ENCODE measurements at places on chromosomes 11 and 22.

DNA sequence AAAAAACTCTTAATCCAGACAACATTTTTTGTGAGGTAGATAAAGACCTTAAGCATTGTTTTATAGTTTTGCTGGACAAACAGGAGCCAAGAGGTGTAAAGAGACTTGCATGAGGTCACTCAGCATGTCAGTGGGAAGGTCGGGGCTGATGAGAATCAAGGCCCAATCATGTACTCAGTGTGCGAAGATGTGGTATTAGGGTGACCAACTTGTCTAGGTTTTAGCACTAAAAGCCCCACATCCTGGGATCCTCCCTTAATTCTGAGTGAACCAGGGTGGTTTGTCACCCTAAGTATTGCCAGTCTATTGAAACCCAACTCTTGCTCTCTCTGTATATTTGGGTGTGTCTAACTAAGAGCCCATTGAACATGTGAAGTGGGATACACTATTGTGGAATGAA, 19.5 kb upstream of the SORL1-AS1 start:
- DNase-seq, result no peak

DNA sequence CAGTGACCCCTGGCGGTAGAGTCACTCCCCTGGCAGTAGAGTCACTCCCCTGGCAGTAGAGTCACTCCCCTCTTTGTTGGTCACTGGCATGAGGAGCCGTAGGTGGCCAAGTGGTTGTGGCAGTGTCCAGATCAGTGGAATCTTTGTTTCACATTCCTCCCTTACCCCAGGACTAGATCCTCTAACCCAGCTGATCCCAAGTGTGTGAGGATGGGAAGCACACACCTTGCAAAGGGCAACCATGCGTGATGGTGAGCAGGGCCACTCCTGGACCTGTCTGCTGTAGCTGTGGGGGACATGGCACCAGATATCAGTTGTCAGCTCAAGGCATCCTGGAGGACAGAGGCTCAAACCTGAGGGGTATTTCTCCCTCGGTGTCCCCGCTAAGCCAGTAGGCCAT, 37.8 kb downstream of the OSBP2 start:
- no peak for DNase-seq

GRCh38 chr11:60703374-60703773, 4.0 kb downstream of the MS4A8 start:
- no peak for DNase-seq

GRCh38 chr11:5507177-5507932, 2.4 kb downstream of the UBQLN3 start:
- no peak for DNase-seq

DNA sequence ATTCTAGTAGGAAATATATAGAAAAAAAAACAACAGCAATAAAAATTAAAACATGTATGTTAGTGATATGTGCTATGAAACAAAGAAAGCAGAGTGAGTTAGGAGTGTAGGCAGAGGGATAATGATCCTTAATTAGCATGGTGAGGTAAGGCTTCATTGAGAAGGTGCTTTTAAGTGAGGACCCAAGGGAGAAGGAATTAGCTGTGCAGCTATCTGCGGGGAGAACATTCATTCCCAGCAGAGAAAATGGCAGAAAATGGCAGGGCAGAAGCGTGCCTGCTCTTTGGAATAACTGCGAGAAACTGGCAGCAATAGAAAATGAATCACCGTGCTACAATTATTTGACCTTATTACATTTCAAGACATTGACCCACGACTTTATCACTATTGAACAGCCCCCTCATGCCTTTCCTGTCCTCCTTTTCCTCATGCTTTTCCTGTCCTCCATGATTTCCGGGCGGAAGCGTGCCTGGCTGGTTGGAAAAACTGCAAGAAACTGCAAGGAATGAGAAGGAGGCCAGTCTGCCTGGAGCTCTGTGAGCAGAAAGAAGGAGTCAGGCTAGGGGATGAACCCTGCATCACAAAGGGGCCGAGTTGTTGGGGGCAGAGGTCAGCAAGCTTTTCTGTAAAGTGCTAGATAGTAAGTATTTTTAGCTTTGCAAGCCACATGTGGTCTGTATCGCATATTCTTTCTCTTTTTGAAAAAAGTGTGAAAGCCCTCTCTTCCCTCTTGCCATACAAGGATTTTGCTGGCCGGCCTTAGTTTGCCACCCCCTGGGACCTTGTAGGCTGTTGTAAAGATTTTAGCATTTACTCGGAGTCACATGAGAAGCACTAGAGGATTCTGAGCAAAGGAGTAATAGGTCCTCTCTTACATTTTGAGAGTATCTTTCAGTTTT, 37.1 kb upstream of the SWAP70 start:
- no peak for DNase-seq

GRCh38 chr11:33915526-33915925, 23.6 kb upstream of the LMO2 start:
- peak; percentile 39 for DNase-seq

DNA sequence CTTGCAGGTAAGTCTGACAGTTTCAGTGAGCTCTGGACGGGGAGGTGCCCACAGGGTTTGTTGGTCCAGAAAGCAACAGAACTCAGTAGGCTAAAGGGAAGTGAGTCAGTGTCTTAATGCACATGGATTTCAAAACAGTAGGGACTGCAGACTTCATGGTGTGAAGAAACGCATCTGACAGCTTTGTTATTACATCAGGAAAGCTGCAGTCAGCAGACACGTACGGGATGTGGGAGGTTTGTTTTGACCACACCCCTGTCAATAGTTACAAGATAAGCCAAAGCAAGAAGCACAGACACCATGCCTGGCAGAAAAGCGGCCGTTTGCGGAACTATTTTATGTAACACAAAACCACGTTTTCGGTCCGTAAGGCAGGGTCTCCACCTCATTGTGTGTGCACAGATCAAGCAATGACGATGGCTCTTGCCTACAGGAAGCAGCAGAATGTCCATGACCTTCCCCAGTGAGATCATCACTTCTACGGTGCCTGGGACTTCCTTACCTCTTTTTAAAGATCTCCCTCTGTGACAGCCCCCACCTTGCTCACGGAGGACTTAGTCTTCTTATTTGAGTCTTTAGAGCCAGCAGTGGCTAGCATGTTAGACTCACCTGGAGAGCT, 58.2 kb upstream of the FTH1 start:
- peak; percentile 65 for DNase-seq

- DNase-seq, result no peak
Measured at GRCh38 chr22:47260551-47260950, 498.1 kb downstream of the TBC1D22A start.

DNA sequence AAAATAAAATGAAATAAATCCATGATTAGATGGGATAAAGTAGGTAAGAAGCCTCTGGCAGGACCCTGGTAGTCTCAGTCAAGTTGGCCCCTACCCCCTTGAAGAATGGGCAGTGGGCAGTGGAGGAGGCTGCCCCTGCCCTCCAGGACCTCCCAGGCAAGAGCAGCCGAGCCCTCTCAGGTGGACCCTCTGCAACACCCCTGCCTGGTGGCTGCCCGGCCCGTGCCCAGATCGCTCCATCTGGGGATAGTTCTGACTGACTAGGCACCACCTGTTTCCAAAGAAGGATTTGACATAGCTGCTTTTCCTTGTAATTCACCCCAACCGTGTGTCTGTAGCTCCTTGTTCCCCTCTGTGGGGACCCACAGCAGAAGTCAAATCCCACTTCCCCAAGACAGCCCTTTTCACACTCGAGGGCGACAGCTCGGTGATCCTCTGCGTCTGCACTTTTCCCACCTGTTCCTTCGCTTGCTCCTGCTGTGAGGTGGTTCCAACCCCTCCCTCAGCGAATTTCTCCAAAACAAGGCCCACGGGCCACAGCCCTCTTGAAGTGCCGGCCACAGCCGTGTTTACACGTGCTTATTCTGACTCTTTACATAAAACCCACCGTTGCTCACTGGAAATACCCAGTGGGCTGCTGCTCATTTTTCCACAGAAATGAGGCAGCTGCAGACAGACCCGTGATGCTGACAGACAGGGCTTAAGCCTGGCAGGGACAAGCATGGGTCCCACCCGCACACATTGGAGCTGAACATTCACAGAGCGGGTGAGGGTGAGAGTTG, 5.5 kb upstream of the TMPRSS13 start:
- no peak for DNase-seq

- no peak for DNase-seq
Measured at GRCh38 chr11:26149585-26149984, 182.3 kb upstream of the ANO3 start.

GRCh38 chr22:32050678-32051515, 7.8 kb downstream of the SLC5A1 start:
- DNase-seq, result peak; percentile 75

GRCh38 chr11:61491736-61492395, 16.7 kb upstream of the LRRC10B start:
- no peak for DNase-seq

DNA sequence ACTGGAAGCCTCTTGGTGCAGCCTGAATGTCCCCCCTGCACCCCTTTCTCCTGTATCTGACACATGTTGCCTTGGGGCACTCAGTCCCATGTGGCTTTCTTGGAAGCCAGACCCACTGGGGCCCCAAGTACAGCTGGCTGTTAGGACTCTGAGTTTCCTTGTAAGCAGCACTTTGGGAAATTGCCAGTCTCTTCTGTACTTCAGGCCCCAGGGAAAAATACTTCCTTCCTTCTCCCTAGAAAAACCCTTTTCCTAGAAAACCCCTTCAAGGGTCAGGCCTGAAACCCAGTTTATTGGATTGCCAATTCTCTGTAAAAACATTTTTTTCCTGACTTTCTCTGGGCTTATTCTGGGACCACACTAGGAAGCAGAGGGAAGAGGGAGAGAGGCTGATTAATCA, 360.3 kb downstream of the TENM4 start:
- no peak for DNase-seq

DNA sequence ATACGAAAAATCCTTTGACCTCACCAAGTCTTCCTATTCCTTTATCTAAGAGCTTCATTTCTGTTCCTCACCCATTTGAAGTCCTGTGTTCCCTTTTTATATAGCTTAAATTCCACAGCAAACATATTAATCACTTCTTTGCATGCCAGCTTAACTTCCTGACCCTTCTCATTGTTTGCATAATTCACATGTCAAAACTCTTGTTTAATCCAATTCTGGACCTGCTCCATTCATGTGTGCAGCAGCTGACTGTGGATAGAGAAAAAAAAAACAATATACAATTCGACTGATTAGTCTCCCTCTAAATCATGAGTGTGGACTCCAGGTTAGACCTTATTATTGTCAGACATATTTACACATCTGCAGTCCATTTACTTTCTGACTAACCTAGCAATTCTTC, 991.2 kb upstream of the TENM4 start:
- no peak for DNase-seq

- DNase-seq, result peak; percentile 29
Measured at GRCh38 chr11:66076561-66076960, 6.5 kb downstream of the PACS1 start.

GRCh38 chr11:107018219-107018901, at the start of gene GUCY1A2:
GUCY1A2 (minus strand) TSS chr11:107018476; CDS start chr11:107018055, 421 bp downstream.
- peak; percentile 46 for DNase-seq

GRCh38 chr11:2287091-2287490, 14.6 kb downstream of the C11orf21 start:
- DNase-seq, result no peak

- DNase-seq, result no peak
Measured at GRCh38 chr11:21650961-21651360, 541.9 kb upstream of the ANO5 start.

DNA sequence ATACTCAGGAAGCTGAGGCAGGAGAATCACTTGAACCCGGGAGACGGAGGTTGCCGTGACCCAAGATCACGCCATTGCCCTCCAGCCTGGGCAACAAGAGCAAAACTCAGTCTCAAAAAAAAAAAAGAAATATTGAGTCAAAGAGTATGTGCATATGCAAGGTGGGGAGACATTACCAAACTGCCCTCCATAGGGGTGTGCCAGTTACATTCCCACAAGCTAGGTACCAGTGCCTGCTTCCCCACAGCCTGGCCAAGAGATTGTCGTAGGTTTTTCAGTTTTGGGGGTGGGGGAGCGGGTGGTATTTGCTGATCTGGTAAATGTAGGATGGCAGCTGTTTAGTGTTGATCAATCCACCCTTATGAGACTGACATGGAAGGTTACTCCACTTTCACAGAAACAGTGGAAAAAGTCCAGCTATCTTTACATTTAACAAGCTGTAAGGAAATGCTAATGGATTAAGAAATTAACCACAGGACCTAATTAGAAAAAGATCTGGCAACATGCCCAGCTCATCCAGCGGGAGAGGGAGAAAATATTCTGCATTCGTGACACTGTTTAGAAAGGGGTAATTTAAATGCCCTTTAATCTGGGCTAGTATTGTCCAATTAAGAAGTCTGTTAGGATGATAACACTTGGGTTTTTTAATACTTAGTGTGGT, 89.4 kb downstream of the PACS1 start:
- DNase-seq, result peak; percentile 65

GRCh38 chr11:110409174-110409573, 20.6 kb upstream of the FDX1 start:
- DNase-seq, result no peak

DNA sequence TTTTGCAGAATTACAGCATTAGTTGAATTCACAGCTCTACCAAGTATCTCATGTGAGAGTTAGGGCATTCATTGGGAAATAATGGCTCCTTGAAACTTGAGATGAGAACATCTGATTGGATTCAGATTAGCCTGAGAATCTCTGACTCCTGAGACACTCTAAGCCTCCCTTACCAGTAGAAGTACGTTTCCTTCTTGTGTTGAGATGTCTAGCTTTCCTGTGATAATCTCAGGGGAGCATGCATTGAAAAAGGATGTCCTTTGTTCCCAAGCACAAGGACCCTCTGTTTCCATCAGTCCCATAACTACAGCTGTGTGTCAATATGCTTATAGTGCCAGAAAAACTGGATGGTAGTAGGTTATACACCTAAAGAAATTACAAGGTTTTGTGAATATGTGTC, 35.2 kb upstream of the RDX start:
- DNase-seq, result no peak

GRCh38 chr11:35559949-35560348, 34.5 kb upstream of the PAMR1 start:
- DNase-seq, result no peak
